Amygdala (tissue), 56 donors: ENCODE measurements at places on chromosomes 7 and 10.

DNA sequence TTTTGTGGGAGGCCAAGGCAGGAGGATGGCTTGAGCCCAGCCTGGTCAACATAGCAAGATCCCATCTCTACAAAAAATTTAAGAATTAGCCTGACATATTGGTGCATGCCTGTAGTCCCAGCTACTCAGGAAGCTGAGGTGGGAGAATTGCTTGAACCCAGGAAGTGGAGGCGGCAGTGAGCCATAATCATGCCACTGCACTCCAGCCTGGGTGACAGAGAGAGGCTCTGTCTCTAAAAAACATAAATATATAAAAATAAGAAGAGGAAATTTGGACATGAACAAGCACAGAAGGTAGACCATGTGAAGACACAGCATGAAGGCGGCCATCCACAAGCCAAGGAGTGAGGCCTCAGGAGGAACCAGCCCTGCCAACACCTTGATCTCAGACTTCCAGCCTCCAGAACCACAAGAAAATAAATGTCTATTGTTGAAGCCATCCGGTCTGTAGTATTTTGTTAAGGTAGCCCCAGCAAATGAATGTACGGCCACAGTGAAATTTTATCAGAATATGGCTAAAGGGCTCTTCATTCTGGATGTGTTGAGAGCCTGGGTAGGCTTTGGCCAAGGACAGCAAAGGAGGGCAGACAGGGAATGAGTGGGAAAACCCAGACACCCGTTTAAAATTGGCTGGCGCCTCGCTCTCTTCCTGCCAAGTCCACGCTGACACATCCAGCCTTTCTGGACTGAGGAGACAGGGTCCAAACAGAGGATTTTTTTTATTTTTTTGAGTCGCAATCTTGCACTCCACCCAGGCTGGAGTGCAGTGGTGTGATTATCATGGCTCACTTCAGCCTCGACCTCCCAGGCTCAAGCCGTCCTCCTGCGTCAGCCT is 12.9 kb upstream of the GRID2IP start:
- DNase-seq: no peak

DNA sequence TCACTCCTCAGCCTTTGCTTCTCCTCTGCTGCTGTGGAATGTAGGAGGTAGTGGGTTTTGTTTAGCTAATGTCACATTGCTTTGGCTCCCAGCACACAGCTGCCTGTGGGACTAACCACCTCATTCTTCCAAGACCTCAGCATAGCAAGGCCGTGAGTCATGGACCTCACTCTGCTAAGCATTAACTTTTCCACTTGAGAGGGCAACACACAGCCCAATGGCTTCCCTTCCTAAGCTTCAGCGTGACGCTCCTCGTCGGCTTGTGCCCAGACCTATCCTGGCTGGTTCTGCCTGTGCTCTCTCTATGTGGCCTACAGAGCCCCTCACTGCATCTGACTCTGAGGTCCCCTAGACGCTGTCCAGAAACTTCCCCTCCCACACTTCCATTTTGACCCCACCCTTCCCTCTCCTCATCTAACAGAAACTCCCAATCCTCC is 23.3 kb downstream of the MYOF start:
- no peak for DNase-seq

DNA sequence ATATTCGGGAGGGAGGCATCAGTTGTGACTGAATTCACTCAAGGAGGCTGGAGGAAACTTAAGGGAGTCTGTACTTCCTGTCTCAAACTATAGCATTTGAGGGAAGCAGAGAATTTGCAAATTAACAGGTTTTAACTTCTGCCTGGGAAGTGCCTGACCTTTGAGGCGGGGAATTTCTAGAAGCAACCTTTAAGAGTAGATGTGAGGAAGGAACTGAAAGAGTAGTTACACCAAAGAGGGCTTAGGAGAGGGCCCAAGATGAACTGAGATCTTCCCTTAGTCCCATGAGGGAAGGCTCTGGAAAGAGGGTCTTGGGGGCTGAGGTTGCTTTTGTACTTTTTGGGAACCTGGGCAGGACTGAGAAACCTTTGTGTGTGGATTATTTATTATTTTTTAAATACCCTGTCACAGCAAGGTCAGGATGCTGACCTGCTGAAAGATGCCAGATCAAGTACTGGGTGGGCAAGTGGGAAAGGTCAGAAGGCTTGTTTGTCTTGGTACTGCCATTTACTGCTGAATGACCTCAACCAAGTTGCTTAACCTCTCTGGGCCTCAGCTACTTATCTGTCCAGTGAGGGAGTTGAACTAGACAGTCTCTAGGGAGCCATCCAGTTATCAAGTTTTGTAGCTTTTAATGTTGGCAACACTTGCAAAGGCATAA is 2.4 kb downstream of the GPR158 start:
- no peak for DNase-seq

- no peak for DNase-seq
Observed at GRCh38 chr7:134935701-134936100, 50.6 kb upstream of the AGBL3 start.

DNA sequence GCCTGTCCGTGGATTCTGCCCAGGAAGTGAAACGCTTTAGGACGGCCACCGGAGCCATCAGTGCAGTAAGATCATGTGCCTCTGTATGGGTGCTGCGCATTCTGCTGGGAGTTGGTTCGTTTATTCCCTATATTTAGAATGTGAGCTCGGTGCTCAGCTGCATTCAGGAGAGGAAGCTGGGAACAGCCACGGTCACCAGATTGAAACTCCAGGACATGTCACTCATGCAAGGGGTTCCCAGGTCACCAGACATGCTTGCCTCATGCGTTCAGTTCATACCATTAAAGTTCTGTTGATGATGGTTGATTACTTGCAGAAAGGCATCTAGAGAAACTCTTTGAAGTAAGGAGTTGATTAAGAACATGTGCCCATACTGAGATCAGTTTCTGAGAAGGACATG is 78.1 kb downstream of the TRRAP start:
- DNase-seq: no peak

DNA sequence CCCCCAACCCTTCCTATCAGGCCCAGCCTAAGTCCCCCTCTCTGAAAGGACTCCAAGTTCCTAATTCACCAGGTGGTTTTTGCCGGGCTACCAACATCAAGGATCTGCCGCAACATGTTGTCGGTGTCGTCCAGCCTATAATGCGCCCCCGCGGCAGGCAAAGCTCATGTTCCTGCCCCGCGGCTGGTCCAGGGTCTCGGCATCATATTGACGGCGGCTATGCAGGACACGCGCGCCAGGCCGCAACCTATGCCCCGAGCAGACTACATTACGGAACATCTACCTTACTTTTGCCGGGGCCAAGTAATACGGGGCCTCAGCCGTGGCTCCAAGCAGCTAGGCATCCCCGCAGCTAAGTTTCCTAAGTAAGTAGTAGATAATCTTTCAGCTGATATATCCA is 24.6 kb upstream of the FAM221A start:
- DNase-seq: no peak

GRCh38 chr7:144384071-144384470 is 19.4 kb downstream of the NOBOX start:
- no peak for DNase-seq

DNA sequence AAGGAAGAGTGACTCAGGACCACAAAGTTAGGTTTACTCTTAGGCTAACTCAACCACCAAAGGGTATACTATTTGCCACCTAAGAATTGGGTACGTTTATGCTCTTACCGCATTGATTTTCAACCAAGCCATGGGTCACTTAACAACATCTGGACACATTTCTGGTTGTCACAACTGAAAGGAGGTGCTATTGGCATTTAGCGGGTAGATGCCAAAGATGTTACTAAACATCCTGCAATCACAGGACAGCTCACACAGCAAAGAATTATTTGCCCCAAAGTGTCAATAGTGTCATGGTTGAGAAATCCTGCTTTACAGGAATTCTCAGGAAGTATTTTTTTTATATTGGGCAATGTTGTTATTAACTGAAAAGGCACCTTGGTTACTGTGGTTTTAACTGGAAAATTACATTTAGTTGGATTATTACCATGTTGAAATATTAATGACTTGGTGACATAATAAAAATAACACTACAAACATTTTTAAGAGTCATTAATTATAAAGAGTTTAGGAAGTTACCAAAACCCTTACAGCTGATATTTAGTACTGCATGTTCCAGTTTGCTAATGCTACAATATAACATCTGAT is 185.0 kb upstream of the TMEM196 start:
- DNase-seq: no peak

DNA sequence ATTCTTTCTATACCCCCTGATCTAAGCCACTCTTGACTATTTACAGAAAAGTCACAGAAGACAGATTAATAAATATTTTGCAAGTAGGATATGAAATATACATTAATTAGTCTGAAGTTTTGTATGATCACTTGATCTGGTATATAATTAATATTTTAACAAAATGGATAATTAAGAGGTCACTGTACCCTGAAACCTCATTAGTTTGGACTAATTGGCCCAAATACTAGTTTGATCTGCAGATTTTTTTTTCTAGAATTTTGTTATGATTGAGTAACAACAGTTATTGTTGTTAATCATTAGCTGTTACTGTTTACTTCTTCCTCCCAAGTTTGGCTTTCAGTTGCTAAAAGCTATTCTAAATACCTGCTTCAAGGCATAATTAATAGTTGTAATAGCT is 2.7 kb downstream of the NHLRC2 start:
- DNase-seq: no peak

DNA sequence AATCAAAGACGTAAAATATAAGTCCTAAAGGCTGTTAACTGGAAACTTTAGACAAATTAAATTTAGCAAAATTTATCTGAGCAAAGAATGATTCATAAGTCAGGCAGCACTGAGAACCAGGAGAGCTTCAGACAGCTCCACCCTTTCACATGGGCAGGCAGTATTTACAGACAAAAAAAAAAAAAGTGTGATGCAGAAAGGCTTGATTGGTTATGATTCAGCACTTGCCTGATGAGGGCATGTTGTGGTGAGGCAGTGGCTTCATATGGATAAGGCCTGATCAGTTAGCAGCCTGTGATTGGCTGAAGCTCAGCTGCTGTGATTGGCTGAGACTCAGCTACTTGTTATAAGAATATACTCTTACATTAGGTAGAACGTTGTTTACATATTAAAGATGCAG is 495.4 kb upstream of the POM121L12 start:
- no peak for DNase-seq

DNA sequence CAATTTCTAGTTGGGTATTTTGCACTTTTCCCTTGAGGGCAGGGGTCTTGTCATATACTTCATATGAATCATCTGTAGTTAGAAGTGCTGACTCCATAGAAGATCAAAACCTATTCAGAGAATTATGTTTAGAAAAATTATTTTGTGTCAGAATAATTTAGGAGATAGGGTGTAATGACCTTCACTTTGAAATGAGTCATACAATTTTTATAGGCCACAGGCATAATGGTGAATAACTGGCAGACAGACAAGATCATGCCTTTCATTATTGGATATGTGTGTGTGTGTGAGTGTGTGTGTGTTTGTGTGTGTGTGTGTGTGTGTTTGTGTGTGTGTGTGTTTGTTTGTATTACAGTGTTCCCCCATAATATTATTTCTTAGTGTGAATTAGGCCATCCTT is 523.0 kb downstream of the ANKRD7 start:
- DNase-seq: no peak

- no peak for DNase-seq
Observed at GRCh38 chr10:129792864-129793263, 171.2 kb downstream of the EBF3 start.

DNA sequence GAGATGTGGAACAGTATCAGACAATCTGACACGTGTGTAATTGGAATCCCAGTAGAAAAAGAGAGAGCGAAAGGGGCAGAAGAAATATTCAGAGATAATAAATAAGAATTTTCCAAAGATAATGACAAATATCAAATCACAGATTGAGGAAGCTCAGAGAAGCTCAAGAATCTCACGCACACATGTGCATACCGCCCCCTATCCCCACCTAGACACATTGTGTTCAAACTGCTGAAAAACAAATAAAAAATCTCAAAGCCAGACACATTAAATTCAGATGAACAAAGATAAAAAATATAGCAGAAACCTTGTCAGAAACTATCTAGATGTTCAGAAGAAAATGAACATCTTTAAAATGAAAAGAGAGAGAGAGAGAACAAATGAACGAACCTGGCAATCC is 17.2 kb downstream of the SFR1 start:
- DNase-seq: no peak

DNA sequence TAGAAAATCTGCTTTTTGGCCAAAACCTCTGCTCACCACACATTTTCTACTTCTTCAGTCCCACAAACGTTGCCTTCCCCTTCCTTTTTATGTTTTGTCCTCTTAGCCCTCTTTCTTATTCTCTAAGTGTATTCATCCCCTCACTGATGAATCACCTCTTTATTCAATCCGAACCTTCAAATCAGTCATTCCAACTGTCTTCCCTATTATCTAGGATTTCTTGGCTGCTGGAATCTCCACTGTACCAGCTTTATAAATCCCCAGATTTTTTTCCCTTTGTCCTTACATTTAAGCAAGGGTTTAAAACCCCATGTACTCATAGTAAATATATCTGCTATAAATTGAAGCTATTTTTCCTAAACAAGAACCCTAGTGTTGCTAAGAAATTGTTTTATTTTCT is 176.9 kb downstream of the SEMA3A start:
- DNase-seq: no peak

GRCh38 chr7:106356-106755 is 86.0 kb upstream of the FAM20C start:
- no peak for DNase-seq

DNA sequence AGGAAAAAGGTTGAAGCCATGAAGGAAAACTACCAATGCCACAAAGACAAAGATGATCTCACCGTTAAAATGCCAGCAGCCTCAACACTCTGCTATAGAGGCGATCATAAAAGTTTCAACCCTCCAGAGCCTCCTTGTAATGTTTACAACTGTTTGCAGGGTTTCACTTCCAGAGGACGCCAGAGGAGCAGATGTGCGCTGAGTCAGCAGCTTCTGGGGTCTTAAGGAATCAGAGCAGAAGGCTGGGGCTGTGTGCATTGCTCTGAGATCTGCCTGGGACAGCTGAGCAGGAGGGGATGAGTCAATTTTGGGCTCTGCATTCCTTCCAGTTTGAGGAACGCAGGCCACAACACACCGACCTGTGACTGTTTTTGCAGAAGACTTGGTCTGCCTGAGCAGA is 98.3 kb downstream of the TMEM130 start:
- no peak for DNase-seq

DNA sequence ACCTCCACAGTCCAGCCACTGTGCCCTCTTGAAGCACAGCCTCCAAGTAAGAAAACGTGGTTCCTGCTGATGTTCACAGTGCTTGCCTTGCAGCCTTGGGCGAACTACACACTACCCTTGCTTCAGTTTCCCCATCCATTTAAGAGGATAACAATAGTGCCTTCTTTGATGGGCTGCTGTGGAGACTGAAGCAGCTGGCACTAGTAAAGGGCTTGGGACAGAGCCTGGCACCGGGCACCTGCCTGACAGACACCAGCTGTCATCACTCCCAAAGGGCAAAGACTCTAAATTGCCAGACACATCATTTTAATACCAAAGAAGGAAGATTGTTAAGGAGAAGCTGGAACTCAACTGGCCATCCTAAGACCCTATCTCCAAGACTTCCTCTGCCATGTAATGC is 3.1 kb upstream of the C10orf90 start:
- no peak for DNase-seq

GRCh38 chr7:47236480-47237129 is 345.3 kb downstream of the TNS3 start:
- DNase-seq: no peak

- no peak for DNase-seq
Observed at GRCh38 chr7:6714360-6714759, 7.6 kb upstream of the ZNF12 start.
